ENCODE measurements at places on chromosomes 11 and 22. TPM values are rescaled to one million over a fixed set of nuclear protein-coding genes. Genes with fewer than 3 reads are reported as not detected.
A peak's percentile ranks its signal among the peaks of the same experiment; 100 is the strongest.

DNA sequence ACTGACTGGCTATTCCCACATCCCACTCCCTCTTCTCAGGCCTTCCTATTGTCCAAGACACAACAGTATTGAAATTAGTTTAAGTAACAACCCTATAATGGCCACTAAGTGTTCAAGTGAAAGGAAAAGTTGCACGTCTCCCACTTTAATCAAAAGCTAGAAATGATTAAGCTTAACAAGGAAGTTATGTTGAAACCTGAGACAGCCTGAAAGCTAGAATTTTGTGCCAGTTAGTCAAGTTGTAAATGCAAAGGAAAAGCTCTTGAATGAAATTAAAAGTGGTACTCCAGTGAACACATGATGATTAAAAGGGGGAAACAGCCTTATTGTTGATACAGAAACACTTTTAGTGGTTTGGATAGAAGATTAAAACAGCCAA lies 332.7 kb downstream of the CASP12 start:
- no peak for DNase-seq

GRCh38 chr22:19525666-19526065 lies 1.5 kb upstream of the CLDN5 start:
- no peak for DNase-seq

Gene DBX1
- total RNA-seq = not detected

DNA sequence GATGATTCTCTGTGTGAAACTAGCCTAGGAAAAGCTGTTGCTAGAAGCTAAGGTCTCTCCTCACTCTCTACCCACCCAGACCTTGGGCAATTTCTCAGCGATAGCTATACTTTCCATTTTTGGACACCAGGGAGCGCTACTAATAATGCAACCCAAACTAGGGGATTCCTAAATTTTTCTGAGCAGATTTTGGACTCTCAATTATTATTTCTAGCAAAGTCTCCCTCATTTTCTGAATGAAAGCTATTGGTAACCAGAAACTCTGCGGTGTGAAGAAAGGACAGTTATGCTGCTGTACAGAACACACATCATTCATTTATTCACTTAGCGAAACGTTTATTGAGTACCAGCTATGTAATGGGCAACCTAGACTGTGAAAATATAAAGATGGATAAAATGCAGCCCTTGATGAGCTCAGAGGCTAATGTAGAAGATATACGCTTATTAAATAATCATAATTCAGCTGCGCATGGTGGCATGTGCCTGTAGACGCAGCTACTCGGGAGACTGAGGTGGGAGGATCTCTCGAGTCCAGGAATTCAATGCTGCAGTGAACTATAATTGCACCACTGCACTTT lies 6.1 kb upstream of the STIM1 start:
- DNase-seq = peak; percentile 46

Gene TBX1
- total RNA-seq = 3.9 TPM

Gene TNNI2
- 73.7 TPM for total RNA-seq

GRCh38 chr22:50313021-50313420 lies 5.6 kb upstream of the PLXNB2 start:
- DNase-seq = no peak

Gene CCND1
- total RNA-seq = 181 TPM

GRCh38 chr22:47203554-47203991 lies 441.1 kb downstream of the TBC1D22A start:
- no peak for DNase-seq

DNA sequence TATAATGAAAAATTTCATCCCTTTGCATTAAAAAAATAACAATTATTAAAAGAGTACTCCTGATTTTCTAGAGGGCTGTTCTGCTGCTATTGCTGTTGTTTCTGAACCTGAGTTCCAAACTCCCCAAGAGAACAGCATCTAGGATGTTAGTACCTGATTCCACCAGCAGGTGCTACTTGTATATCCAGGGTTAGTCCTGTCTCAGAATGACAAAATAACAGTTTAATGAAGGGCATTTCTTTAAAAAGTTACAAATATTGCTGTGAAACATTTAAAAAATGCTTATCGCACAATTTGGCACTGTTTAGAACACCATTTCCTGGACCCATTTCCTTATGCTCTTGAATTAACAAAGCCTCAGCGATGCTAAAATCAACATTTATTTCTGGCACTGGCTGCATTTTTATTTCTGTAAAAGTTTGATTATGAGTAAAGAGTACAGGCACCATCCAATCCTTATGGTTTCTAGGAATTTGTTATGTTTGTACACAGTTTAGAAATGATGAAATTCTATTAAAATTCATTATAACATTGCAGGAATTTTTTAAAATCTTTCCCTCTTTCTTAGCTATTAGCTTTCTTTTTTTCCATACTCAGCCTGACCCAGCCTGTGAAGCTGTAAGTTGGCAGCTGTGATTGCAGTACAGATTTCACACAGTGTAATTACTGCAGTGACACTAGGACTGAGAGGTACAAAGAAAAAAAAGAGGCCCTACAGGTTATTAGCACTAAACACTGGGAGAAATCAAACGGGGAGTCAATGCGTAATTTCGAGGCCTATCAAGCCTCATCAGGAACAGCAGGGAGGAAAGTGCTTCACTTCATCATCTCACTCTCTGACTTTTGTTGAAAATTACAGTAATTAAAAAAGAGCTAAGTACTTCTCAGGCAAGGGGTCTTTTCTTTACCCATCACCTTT lies 208.8 kb downstream of the DCDC1 start:
- DNase-seq = no peak

DNA sequence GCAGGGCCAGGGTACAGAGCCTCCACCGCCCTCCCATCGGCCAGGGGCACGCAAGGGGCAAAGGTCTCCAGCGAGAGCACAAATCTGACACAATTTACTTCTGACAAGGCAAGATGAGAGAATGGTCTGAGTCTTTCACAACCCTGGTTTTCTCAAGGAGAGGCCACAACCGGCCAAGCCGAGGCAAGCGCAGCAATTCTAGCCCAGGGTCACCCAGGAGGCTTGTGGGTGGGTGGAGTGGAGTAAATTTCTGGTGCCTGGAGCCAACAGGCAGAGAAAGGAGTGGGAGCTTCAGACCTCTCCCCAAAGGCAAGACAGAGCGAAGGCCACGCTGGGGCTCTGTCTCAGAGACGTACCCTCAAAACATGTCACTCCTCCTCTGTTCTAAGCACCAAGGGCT lies 9.3 kb downstream of the LARGE2 start:
- DNase-seq = no peak

DNA sequence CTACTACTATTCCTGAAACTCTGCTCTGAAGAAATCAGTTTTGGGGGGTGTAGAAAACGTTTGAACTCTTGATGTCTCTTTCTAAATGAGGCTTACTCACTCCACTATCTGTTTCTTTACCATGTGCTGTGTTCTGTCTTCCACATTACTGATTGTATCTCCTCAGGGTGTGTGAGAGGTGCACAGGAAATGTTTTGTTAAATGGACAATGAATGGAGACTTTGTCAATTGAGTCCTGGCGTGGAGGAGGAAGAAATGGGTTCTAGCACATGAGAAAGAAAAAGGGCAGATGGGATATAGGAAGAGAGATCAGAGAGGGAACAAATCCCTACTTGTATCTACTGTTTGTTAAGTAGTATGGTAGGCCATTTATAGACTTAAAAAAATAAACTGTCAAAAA lies 577.1 kb upstream of the CCDC90B start:
- no peak for DNase-seq

GRCh38 chr11:134333946-134334345 lies 2.2 kb downstream of the GLB1L2 start:
- DNase-seq = no peak

DNA sequence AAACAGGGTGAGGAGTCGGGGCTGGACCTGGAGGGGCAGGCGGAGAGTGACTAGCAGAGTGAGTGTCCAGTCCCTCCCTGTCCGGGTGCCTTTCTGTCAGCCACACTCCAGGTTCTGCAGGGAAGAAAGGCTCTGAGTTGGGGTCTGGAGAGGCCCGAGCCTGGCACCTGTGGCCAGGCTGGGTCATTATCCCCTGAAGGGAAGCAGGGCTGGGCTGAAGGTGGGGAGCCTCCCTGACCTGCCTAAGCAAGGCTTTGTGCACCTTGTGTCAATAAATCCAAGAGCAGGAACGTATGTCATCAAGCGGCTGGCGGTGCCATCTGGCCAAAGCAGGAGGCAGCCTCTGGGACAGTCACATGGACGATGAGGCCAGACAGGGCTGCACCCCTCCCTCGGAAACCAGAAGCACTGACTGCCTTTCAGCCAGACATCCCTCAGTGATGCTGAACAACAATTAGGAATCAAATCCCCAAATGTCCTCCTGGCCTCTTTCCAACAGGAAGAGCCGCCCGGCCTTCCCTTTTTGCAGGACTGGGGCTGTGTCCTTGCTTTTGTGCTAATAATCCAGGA lies 73.9 kb upstream of the FGF3 start:
- DNase-seq = peak; percentile 85

DNA sequence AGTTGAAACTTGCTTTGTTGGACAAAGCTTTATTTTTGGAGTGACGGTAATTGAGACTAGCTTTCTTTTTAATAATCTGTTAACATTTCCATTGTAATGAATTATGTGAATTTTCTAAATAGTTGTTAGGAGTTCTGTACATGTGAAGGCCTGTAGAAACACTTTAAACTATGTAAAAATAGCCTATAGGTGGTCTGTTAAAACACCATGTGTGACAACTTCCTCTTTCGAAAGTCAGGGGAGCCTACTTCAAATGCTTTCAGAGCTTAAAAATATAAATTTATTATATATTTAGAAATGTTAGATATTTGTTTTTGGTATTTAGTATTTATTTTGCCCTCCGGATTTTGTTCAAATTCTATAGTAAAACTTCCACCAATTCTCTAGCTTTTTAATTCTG lies 28.7 kb downstream of the DDIAS start:
- DNase-seq = no peak
